ENCODE measurements at places on chromosomes 5 and 9. TPM values are rescaled to one million over a fixed set of nuclear protein-coding genes. Genes with fewer than 3 reads are reported as not detected.

Gene SLC6A18
- total RNA-seq, result not detected

DNA sequence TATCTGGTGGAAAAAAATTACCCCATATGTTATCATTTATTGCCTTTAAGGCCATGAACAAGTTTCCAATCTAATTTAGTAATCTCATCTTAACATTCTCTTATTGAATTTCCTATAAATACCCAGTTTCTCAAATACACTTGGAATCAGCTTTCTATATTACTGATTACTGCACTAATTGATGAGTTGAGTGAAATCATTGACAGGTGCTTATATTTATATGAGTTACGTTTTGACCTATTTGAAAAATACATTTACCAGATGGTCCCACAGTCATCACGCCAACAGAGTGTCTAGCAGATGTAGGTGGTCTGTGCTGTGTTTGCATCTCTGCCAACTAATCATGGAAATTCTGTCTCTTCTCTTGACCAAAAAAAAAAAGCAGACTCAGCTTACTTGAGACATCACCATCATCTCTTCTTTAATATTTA is 307.3 kb upstream of the NREP start:
- no peaks in the 10 kb centered on the region for H3K36me3 ChIP-seq
- H3K4me3 ChIP-seq, result no peak overlapping the region
- no peaks in the 10 kb centered on the region for H3K27me3 ChIP-seq
- H3K4me1 ChIP-seq, result peaks cover 84% of the 10 kb centered on the region

Gene ENG
- total RNA-seq, result 8.1 TPM

- H3K27me3 ChIP-seq, result no peaks in the 10 kb centered on the region
- peaks cover 22% of the 10 kb centered on the region for H3K4me1 ChIP-seq
- no peak overlapping the region for H3K4me3 ChIP-seq
- H3K36me3 ChIP-seq, result no peaks in the 10 kb centered on the region
- no peak overlapping the region for H3K27ac ChIP-seq
These were observed 43.9 kb downstream of the RAPGEF1 start for GRCh38 chr9:131695836-131696460.

DNA sequence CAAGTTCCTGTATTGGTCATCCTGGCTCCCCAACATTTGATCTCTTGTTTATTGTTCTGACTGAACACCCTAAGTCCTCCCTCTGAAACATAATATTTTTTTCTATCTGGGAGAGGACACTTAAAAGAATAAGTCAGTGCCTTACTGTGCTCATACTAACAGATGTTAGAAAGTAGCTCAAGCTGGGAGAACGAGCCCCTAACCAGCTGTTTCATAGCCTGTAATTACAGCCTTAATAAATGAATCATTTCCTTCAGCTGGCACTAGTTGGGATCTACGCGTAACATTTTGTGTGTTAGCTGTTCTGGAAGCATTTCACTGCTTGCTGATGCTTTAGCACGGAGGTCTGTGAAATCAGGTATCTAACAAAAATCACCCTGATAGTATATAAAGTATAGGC is 345.9 kb upstream of the RIOK2 start:
- peaks cover 8% of the 10 kb centered on the region for H3K4me1 ChIP-seq
- no peaks in the 10 kb centered on the region for H3K36me3 ChIP-seq
- H3K27me3 ChIP-seq, result no peaks in the 10 kb centered on the region

- H3K27me3 ChIP-seq, result peaks cover 29% of the 10 kb centered on the region
- no peak for DNase-seq
- H3K36me3 ChIP-seq, result no peaks in the 10 kb centered on the region
- peaks cover 3% of the 10 kb centered on the region for H3K4me1 ChIP-seq
- H3K4me3 ChIP-seq, result no peak overlapping the region
- H3K27ac ChIP-seq, result no peak overlapping the region
These were observed 56.8 kb downstream of the HMGCS1 start for GRCh38 chr5:43256261-43256966.

Gene TSSK1B
- total RNA-seq, result 0.78 TPM

Gene IFNA13
- 0.66 TPM for total RNA-seq

All from mesothelial cell of epicardium (in vitro differentiated cells).